Motor neuron (in vitro differentiated cells): ENCODE measurements at places on chromosomes 13 and 19. TPM values are rescaled to one million over a fixed set of nuclear protein-coding genes. Genes with fewer than 3 reads are reported as not detected.

SIGLEC10 gene
- total RNA-seq: not detected in 2 replicates

ATP4B gene
- 0.19 and 0.34 TPM in 2 replicates for total RNA-seq

C5AR1 gene
- total RNA-seq: 1.5 and 2.4 TPM in 2 replicates

EDNRB gene
- 2.5 and 2.9 TPM in 2 replicates for total RNA-seq

BLVRB gene
- total RNA-seq: 7.7 and 7.9 TPM in 2 replicates
